ENCODE measurements at places on chromosomes 1 and 21.
A peak's percentile ranks its signal among the peaks of the same experiment; 100 is the strongest.

DNA sequence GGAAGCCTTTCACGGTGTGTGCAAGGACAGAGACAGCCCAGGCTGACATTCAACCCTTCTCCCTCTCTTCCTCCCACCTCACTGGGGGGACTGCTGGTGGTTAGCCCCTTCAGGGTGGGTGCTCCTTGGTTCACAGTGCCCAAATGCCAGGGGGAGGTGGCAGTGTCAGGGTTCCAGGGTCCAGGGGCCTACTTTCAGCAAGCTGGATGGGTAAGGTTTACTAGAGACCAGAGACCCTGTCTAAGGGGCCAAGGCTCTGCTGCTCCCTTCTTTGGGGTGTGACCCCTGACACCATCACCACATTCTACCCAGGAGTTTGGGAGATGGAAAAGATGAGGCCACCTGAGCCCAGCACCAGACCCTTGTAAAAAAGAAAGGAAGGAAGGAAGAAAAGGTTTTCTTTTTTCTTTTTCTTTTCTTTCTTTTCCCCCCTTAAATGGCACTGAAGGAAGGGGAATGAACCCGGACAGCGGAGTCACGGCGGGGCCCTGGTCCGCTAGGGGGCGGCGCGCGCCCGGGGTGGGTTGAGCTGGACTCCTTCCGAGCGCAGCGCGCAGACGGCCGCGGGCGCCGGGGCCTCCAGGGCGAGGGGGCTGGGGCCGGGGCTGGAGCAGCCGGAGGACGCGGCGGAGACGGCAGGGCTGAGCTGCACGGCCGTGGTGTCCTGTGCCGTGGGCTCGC is 18.8 kb downstream of the KNCN start:
- H3K27ac ChIP-seq = no peak overlapping the region
- peaks cover 10% of the 10 kb centered on the region for H3K36me3 ChIP-seq
- H3K4me1 ChIP-seq = peaks cover 2% of the 10 kb centered on the region
- H3K27me3 ChIP-seq = peaks cover 23% of the 10 kb centered on the region
- H3K4me3 ChIP-seq = no peak overlapping the region

GRCh38 chr1:241870336-241870735 is 22.3 kb downstream of the EXO1 start:
- no peak overlapping the region for H3K4me3 ChIP-seq
- H3K27me3 ChIP-seq = no peaks in the 10 kb centered on the region
- no peak overlapping the region for H3K27ac ChIP-seq

DNA sequence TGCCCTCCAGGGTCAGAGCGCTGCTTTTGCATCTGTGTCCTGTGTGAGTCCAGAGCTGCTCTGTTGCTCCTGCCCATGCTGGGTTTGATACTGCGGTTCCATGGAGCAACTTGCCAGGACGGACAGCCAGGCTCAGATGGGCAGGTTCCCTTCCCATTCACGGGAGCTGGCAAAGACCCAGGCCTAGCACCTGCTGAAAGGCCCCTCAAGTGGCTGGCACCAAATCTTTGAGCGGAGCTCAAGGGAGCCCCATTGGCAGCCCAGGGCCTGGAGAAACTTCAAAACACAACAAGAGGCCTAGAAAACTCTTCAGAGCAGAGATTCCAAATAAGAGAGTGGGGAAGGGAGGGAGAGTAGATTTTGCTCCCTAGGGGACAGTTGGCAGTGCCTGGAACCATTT is 97.2 kb downstream of the ACTL8 start:
- no peak overlapping the region for H3K4me3 ChIP-seq
- peaks cover 5% of the 10 kb centered on the region for H3K36me3 ChIP-seq
- H3K4me1 ChIP-seq = peaks cover 11% of the 10 kb centered on the region
- DNase-seq = no peak
- no peak overlapping the region for H3K27ac ChIP-seq

GRCh38 chr1:42506576-42506975 is 43.5 kb downstream of the CCDC30 start:
- no peak overlapping the region for H3K4me3 ChIP-seq
- peaks cover 35% of the 10 kb centered on the region for H3K36me3 ChIP-seq
- DNase-seq = no peak
- H3K27me3 ChIP-seq = no peaks in the 10 kb centered on the region
- H3K4me1 ChIP-seq = no peaks in the 10 kb centered on the region

GRCh38 chr1:173400387-173400995 is 76.6 kb upstream of the PRDX6 start:
- no peak for DNase-seq
- no peak overlapping the region for H3K4me3 ChIP-seq
- H3K27ac ChIP-seq = no peak overlapping the region
- H3K27me3 ChIP-seq = no peaks in the 10 kb centered on the region
- peaks cover 3% of the 10 kb centered on the region for H3K4me1 ChIP-seq

GRCh38 chr1:246208105-246208504 is 299.0 kb downstream of the SMYD3 start:
- H3K4me3 ChIP-seq = no peak overlapping the region
- peaks cover 21% of the 10 kb centered on the region for H3K4me1 ChIP-seq
- no peaks in the 10 kb centered on the region for H3K27me3 ChIP-seq
- H3K27ac ChIP-seq = no peak overlapping the region

GRCh38 chr1:42370876-42371549 is 9.6 kb upstream of the RIMKLA start:
- DNase-seq = no peak
- no peak overlapping the region for H3K4me3 ChIP-seq
- H3K27me3 ChIP-seq = peaks cover 3% of the 10 kb centered on the region
- H3K27ac ChIP-seq = no peak overlapping the region

GRCh38 chr21:45709173-45709572 is 65.6 kb downstream of the PCBP3 start:
- no peak overlapping the region for H3K27ac ChIP-seq
- H3K4me3 ChIP-seq = no peak overlapping the region
- H3K36me3 ChIP-seq = peaks cover 8% of the 10 kb centered on the region
- DNase-seq = no peak
- H3K4me1 ChIP-seq = peaks cover 21% of the 10 kb centered on the region
- H3K27me3 ChIP-seq = peaks cover 5% of the 10 kb centered on the region

- H3K27me3 ChIP-seq = peaks cover 5% of the 10 kb centered on the region
- no peaks in the 10 kb centered on the region for H3K4me1 ChIP-seq
- no peak for DNase-seq
- no peak overlapping the region for H3K4me3 ChIP-seq
- no peak overlapping the region for H3K27ac ChIP-seq
These were observed 62.5 kb downstream of the BACE2 start for GRCh38 chr21:41230497-41230896.

- H3K36me3 ChIP-seq = no peaks in the 10 kb centered on the region
- no peak for DNase-seq
- H3K4me3 ChIP-seq = no peak overlapping the region
- no peak overlapping the region for H3K27ac ChIP-seq
These were observed 35.7 kb upstream of the CAP1 start for GRCh38 chr1:40004857-40005256.

GRCh38 chr1:184545601-184546000 is 158.8 kb downstream of the C1orf21 start:
- no peak for DNase-seq
- H3K27me3 ChIP-seq = no peaks in the 10 kb centered on the region
- H3K36me3 ChIP-seq = no peaks in the 10 kb centered on the region
- H3K27ac ChIP-seq = no peak overlapping the region

- peaks cover 2% of the 10 kb centered on the region for H3K27me3 ChIP-seq
- no peak overlapping the region for H3K4me3 ChIP-seq
- H3K4me1 ChIP-seq = peaks cover 3% of the 10 kb centered on the region
- no peaks in the 10 kb centered on the region for H3K36me3 ChIP-seq
- no peak for DNase-seq
These were observed 30.6 kb upstream of the C1orf185 start for GRCh38 chr1:51071291-51072042.

- peaks cover 4% of the 10 kb centered on the region for H3K36me3 ChIP-seq
- H3K27ac ChIP-seq = no peak overlapping the region
- H3K4me1 ChIP-seq = no peaks in the 10 kb centered on the region
- H3K27me3 ChIP-seq = no peaks in the 10 kb centered on the region
- H3K4me3 ChIP-seq = no peak overlapping the region
- DNase-seq = no peak
These were observed 23.4 kb upstream of the DR1 start for GRCh38 chr1:93322349-93322748.

DNA sequence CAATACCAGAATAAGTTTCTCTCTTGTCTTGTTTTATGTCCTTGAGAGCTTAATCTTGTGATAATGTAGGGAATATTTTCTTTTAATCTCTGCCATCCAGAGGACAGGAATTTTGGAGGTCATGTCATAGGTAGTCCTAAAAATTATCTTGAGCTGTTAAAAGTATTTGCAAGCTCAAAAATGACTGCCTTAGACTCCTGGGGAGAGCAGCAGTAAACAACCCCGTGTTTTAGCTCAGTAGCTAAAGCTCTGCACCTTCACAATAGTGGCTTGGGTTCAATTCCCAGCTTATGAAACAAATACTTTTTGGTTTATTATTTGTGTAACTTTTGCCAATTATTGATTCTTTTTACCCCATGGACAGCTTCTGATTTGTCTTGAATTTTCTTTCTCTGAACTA is 99.4 kb upstream of the OLFM3 start:
- H3K36me3 ChIP-seq = no peaks in the 10 kb centered on the region
- no peak overlapping the region for H3K27ac ChIP-seq
- no peaks in the 10 kb centered on the region for H3K4me1 ChIP-seq

GRCh38 chr1:219294251-219294650 is 120.6 kb downstream of the LYPLAL1 start:
- no peak overlapping the region for H3K27ac ChIP-seq
- no peaks in the 10 kb centered on the region for H3K27me3 ChIP-seq

- no peak overlapping the region for H3K27ac ChIP-seq
- peaks cover 3% of the 10 kb centered on the region for H3K36me3 ChIP-seq
- no peak for DNase-seq
- no peaks in the 10 kb centered on the region for H3K4me1 ChIP-seq
- H3K27me3 ChIP-seq = no peaks in the 10 kb centered on the region
These were observed 37.9 kb upstream of the RHOU start for GRCh38 chr1:228697207-228698016.

DNA sequence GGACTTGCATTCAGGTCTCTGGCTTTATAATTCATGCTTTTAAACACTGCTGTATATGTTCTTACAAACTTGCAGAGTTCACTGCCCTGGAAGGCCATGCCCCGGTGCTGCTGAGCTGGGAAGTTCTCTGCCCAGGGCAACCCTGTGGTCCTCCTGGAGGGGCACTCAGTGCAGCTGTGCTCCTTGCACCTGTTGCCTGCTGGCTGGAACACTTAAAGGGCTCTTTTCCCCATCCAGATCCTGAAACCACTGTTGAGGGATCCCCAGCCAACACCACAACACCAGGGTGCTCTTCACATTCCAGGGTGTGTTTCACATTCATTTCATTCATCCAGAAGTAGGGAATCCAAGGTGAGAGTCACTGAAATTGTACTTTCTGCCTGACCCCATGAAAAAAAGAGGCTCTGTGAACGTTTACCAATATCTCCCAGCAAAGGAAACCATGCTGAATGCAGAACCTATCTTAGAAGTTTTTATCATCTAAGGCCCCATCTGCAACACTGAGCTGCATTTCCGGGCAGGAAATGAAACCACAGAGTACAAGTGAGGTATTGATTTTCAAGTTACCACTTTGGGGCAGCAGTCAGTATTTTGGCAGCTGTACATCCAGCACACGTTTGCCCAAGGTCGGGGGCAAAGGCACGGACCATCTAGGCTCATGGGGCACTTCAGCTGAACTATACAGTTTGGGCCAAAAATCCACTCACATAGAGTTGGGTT is 16.4 kb upstream of the KIAA0040 start:
- no peak for DNase-seq
- no peaks in the 10 kb centered on the region for H3K4me1 ChIP-seq
- no peaks in the 10 kb centered on the region for H3K36me3 ChIP-seq
- H3K4me3 ChIP-seq = no peak overlapping the region

DNA sequence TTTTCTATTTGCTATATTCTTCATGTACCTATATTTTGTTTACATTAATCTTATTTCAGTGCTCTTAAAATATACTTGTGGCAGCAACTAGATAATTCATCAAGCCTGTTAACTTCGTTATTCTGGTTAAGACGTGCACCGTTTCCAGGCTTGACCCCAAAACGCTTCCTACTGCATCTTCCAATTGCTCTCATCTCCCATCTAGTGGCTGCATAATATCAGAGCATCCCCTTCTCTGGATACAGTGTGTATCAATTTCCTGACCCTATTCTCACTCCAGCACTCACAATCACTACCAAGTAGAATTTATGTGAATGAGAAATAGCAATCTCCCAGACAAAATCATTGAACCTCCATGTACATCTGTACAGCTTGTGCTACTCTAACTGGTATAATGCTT is 1280.3 kb upstream of the B3GALT2 start:
- no peak for DNase-seq
- H3K27me3 ChIP-seq = no peaks in the 10 kb centered on the region
- H3K4me3 ChIP-seq = no peak overlapping the region
- no peaks in the 10 kb centered on the region for H3K36me3 ChIP-seq
- H3K4me1 ChIP-seq = no peaks in the 10 kb centered on the region
- no peak overlapping the region for H3K27ac ChIP-seq

DNA sequence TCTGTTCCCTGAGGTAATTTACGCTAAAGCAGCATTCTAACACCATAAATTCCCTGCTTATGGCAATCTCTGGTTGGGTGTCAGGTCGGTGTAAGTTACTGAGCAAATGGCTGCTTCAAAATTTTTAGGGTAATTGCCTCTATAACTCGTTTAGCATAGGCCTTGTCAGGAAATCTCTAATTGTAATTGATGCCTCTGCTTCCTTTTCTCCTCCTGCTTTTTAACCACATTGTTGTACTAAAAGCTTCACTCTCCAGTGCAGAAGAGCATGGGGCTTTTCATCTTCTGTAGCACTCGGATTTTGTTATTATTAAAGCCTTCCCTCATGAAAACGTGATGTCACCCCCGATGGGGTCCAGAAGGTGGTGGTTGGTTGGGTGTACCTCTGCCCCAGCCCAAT is 141.6 kb upstream of the NBPF11 start:
- H3K36me3 ChIP-seq = peaks cover 10% of the 10 kb centered on the region
- H3K27ac ChIP-seq = no peak overlapping the region
- DNase-seq = no peak
- no peak overlapping the region for H3K4me3 ChIP-seq
- no peaks in the 10 kb centered on the region for H3K27me3 ChIP-seq

- H3K4me3 ChIP-seq = peak overlapping the region; percentile 30
- peaks cover 8% of the 10 kb centered on the region for H3K27me3 ChIP-seq
- no peak for DNase-seq
- H3K27ac ChIP-seq = peak overlapping the region; percentile 64
These were observed 1.1 kb upstream of the MARCKSL1 start for GRCh38 chr1:32336963-32337675.

GRCh38 chr1:25959611-25960010 is 38.3 kb downstream of the PAFAH2 start:
- peaks cover 16% of the 10 kb centered on the region for H3K36me3 ChIP-seq
- peaks cover 3% of the 10 kb centered on the region for H3K27me3 ChIP-seq
- peaks cover 4% of the 10 kb centered on the region for H3K4me1 ChIP-seq
- no peak for DNase-seq
- no peak overlapping the region for H3K4me3 ChIP-seq
- no peak overlapping the region for H3K27ac ChIP-seq

GRCh38 chr1:150798525-150798924 is 9.5 kb downstream of the CTSK start:
- no peaks in the 10 kb centered on the region for H3K36me3 ChIP-seq
- peaks cover 10% of the 10 kb centered on the region for H3K4me1 ChIP-seq
- no peak for DNase-seq
- no peak overlapping the region for H3K4me3 ChIP-seq
- H3K27ac ChIP-seq = peak overlapping the region; percentile 76

Measured in glutamatergic neuron (in vitro differentiated cells).